ENCODE measurements at places on chromosomes 11 and 22.

DNA sequence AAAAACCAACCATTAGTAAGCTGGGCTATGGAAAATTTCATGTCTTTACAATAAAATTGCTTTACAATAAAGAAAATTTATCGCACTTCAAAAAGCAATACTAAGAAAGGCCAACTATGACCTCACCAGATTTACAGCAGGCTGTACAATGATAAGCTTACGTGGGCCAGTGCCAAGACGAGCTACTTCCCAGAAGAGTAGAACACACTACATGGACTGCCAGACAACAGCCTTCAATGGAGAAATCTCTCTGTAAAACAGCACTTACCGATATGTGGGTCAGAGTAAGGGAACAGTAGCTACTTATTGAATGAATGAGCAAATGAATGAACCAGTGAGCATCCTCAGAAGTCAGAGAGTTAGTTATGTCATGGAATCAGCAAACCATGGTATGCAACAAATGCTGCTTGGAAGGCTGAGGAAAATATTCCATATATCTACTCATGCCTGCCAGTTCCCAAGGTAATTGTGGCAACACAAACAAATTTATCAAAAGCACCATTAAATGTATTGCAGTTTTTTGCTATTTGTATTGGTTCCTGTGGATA lies 74.4 kb downstream of the SLC36A4 start:
- no peak for DNase-seq

DNA sequence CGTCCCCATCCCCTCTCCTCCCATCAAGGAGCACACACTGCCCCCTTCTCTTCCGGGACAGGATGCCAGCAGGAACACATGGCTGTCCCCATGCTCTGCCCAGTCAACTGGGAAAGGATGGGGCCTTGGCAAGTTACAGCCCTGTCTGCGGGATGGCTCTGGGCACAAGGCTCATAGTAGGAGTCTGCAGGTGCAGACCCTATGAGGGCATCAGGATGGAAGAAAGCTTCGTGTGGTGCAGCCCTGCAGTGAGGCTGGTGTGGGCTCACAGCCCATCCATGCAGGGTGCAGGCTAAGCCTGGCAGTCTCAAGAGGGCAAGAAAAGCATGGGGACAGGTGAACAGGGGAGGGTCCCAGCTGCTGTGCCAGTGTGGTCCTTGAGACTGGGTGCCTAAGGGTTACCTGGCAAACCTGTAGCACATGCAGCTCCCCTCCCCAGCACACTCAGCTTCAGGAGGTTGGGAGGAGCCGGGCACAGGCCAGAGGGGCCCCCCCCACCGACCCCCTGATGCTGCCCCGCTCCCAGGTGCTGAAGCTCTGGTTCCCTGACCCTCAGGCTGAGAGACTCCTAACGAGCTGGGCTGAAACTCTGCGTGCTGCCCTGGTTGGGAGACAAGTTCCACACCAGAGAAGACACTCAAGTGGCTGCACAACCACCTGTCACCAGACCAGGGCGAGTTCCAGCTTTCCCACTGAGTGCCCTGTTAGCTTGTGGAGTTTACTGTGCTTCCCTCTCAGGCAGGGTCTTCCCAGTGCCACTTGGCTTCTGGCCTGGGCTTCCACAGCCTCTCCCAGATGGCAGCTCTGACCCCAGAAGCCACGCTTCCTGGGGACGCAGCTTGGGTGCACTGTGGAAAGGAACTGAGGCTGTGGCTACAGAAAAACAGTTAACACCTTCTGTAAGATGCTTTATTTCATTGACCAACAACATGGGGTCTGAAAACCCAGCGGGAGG lies 3.3 kb upstream of the SCARF2 start:
- no peak for DNase-seq

DNA sequence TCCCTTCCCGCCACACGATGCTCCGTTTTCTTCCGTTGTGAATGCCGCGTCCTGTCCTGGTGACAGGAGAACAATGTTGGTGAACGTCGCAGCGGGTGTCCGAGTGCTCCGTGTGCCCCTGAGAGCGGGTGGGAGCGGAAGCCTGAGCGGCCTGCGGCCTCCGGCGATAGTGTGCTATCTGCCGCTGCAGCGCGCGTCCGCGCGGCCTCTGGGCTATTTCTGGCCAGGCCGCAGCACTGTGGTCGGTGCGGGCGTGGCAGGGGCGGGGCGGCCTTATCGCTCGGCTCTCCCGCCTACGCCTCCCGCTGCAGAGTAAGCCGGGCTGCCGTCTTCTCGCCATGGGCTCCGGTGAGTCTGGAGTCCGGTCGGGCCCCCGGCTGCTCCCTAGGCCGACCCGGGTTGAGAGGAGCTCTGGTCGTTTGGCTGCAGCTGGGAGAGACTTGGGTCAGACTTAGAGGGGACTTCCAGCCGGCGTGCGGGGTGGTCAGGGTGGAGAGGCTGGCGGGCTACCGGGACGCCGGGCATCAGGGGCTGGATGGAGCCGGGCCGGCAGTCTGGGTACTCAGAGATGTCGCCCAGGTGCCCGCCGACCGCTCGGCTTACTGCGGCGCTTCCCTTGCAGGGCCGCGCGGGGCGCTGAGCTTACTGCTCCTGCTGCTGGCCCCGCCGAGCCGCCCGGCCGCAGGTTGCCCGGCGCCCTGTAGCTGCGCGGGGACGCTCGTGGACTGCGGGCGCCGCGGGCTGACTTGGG lies at the start of gene GP1BB:
TSS of gene GP1BB (plus strand) at position 308 of the 751 bp plus-strand sequence. CDS start at position 339, 31 bp downstream.
- no peak for DNase-seq

DNA sequence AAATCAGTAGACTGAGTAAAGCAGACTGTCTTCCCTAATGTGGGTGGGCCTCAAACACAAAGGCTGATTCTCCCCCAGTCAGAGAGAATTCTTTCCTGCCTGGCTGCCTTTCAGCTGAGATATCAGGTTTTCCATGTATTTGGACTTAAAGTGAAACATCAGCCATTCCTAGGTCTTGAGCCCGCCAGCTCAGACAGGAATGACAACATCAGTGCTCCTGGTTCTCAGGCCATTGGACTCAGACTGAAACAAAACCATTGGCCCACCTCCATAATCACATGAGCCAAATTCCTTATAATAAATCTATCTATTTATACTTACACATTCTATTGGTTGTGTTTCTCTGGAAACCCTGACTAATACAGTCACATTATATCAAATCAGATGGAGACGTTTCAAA lies 56.7 kb upstream of the CLPB start:
- no peak for DNase-seq

DNA sequence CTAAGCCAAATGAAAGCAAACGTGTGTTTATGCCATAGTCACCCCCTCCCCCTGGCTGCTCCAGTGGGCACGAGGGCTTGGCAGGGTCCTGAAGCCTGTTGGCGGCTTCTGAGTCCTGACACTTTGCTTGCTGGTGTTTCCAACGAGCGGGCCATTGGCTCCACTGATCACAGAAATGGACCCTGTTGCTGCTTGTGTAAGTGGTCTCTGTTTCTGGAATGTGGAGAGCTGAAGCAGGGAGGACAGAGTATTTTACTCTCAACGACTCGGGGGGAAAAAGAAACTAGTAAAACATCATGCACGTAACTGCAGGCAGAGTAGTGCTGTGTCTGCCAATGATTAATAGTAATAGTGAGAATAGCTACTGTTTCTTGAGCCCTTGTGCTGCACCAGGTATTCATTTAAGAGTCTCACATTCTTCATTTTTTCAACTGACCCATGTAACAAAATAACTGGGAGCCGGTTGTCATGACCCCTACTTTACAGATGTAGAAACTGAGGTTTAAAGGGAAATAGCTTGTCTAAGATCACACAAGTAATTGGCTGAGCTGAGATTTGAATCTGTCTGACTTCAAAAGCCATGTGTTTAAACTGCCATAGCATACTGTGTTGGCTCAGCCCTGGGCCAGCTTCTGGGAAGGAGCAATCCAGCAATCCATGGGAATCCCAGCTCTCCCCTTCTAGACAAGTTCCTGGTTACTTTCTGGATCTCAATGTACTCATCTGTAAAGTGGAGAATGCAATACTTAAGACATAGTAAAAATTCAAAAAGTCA lies 526.7 kb downstream of the INSC start:
- DNase-seq = no peak

DNA sequence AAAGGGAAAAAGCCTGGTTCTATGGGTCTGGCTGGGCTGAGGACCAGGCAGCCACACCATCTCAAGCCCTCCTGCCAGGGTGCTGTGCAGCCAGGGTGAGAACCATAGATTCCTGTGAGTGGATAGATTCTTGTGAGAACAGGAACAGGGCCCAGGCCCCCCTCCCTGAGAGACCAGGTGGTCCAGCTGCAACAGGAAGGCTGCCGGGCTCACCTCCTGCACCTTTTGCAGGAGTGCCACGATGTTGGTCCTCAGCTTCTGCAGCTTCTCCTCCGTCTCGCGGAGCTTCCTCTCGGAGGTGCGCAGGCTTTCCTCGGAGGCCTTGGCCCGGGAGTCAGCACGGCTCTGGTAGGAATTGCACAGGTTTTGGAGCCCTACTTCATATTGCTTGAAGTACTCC lies 40.8 kb downstream of the MORC2 start:
- DNase-seq = no peak

DNA sequence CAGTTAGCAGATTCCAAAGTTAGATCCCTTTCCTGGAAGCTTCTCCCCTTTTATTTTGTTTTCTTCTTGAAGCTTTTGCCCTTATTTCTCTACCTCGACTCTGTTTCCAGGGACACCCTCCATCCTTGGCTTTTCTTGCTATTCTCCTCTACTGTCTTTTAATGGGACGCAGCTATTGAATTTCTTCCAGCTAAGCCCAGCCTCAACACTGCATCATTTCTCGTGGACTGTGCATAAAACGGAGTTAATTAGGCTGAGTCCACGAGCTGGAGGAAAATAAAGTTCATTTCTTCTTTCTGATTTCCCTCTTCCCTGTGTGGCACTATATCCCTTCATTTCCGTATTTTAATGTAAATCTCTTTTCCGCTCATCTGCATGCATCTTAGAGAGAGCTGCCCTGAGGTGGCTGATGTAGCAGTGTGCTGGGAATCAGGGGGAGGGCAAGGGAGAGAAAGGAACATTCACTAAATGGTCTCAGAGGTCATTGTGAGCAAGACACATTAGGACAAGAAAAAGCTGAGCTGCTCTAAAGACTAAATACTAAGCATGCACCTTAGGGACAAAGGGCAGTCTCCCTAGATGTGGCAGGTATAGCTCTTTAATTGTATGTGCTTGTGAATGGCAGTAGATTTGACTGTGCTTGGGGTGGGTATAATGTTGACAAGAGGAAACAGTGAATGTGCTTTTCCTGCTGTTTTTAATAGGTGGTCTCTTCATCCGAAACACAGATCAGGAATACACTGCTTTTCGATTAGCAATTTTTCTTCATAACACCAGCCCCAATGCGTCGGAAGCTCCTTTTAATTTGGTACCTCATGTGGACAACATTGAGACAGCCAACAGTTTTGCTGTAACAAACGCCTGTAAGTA lies 1.9 kb downstream of the GRIA4 start:
- DNase-seq = no peak

DNA sequence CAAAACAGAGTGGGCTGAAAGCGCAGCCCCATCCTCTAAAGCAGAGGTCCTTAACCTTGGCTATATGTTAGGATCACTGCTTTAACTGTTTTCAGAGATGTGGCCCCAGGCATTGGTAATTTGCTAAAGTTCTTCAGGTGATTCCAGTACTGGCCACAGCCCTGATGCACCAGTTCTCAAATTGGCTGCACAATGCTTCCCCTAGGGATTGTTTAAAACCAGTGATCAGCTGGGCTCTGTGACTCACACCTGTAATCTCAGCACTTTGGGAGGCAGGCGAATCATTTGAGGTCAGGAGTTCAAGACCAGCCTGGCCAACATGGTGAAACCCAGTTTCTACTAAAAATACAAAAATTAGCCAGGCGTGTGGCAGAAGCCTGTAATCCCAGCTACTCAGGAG lies 8.4 kb upstream of the IRAG1 start:
- no peak for DNase-seq

DNA sequence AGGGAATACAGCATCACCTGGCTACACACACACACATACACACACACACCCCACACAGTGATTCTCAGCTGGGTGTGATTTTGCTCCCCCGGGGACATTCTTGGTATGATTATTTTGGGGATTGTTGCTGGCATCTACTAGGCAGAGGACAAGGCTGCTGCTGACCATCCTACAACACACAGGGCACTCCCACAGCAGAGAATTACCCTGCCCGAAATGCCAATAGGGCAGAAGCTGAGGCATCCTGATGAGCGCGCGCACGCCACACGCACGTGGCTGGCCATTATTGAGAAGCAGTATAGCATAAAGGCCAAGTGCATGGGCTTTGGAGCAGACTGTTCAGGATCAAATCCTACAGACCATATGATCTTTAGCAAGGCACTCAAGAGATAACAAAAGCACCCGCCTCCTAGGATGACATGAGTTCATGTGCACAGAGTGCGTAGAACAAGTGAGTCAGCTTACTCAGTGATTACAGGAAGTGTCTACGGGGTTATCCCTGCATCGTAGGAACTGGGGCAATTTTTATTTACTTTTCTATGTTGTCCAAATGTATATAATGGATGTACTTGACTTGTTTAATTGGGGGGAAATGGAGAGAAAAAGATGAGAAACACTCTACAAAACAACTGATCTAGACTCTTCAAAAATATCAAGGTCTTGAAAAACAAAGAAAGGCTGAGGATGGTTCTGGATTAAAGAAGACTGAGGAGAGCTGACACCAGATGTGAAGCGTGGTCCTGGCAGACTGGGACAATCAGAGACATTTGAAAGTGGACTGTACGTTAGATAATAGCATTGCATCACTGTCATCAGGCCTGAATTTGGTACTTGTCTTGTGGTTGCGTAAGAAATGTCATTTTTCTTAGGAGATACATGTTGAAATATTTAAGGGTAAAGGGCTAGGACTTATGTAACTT lies 7.2 kb upstream of the EHD1 start:
- no peak for DNase-seq

DNA sequence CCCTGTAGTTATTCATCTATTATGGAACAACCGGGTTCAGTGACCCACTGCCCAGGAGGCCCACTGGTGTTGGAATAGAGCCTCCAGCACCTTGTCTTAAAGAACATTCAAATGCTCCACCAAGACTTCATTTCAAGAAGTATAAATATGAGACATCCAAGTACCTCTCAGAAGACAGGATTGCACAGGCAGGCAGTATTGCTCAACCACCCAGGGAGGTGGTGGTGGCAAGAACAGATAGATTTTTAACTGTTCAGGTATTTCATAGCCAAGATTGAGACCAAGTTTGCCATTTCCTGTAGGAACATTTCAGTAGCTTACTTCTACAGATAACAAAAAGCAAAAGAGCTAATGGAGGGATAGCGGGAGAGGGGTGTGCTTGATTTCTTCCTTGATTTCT lies 78.7 kb downstream of the COMMD9 start:
- no peak for DNase-seq

DNA sequence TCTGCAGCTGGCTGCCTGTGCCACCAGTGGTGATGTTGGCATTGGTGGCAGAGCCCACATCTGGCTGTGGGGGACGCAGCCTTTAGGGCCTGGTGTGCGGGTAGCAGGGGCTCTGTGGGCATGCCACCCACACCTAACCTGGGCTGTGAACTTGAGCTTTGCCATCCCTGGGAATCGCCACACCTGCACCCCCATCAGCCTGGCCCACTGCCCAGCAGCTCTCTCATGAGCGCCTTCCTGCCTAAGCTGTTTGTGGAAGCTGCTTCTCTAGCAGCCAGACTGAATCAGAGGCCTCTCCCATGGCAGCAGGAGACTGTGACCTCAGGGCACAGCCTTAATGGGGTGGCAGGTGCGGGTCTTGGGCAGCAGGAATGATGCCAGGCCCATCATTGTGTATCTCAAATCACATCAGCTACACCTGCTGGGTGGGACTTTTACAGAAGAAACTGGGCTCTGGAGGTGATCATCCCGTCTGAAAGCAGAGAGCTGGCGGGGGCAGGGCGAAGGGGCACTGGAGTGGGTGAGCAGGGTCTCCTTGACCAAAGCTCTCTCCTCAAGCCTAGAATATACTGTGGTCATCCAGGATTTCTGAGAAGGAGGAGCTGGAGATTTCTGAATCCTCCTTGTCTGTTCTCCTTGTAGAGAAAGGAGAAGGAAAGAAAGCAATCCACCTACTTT lies 17.8 kb upstream of the CARS1 start:
- no peak for DNase-seq

GRCh38 chr11:21133722-21134121 lies 464.3 kb downstream of the NELL1 start:
- no peak for DNase-seq

Measured in activated T-helper 9 cell treated with anti-CD3 and anti-CD28 coated beads, Interleukin-2, amount 50 U/mL, for 16 hours (primary cell).